ENCODE measurements at places on chromosomes 7 and 10. TPM values are rescaled to one million over a fixed set of nuclear protein-coding genes. Genes with fewer than 3 reads are reported as not detected.

GRCh38 chr7:47377741-47378140 is 204.2 kb downstream of the TNS3 start:
- DNase-seq, result no peak

DNA sequence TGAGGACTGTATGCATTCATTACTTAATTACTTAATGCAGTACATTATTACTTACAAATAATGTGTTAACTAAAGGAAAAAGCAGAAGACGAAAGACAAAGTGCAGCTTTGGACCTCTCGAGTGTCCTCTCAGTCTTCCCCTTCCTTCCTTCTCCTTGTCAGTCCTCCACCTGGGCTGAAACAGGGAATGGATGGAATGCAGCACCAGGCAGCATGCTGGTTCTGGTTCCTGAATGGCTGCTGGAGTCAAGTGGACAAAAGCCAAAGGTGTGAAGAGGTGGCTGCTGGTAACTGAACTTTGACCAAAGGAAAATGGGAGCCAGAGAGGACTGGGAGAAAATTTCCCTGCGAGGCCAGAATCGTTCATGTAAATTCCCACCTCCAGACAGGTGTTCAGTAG is 179.5 kb downstream of the GPAM start:
- DNase-seq, result no peak

- DNase-seq, result no peak
Observed at GRCh38 chr7:28228396-28228795, 47.8 kb upstream of the JAZF1 start.

- no peak for DNase-seq
Observed at GRCh38 chr7:54345746-54346145, 196.4 kb upstream of the VSTM2A start.

The ANXA8L1 gene
- total RNA-seq, result not detected
